ENCODE measurements at places on chromosomes 2 and 18.

GRCh38 chr2:195356026-195356425 is 301.0 kb upstream of the SLC39A10 start:
- DNase-seq = no peak

DNA sequence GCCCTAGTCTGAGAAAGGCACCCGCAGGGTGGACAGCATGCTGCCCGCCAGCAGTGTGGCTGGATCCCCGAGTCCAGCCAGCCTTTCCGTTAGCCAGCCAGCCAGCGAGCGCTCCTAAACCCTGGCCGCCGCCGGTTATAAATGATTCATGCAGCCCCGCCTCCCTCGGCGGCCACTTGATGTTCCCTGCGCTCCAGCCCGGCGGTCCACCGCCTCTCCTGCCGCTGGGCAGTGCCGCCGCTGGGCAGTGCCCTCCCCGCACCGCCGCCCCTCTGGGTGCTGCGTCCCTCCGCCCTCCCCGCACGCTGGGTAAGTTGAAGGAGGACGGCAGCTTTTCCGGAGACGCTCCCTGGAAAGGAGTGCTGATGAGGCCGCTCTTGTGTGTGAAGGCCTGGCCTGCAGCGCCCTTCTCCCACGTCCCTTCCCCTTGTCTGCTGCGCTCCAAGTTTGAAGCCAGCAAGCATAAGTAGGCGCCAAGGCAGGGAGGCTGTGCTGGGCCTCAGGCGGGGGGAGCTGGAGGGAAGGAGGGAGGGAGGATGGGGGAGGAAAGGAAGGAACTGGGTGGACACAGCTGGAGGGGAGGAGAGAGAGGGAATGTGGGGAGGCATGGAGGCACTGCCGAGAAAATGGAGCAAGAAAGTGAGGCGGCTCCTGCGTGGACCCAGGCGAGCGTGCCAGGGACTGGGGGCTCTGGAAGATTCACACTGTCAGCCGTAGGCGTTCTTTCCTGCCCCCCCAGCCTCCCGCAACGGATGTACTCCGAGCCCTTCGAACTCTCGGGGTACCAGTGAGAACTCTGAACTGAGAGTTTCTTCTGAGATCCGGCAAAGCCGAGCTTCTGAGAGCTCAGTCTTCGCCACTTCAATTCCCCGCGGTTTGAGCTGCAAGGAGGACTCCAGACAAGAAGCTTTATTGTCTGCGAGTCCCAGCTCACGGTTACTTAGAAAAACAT is 131.9 kb downstream of the GLI2 start:
- peak; percentile 88 for DNase-seq

GRCh38 chr18:388200-388599 is 112.3 kb downstream of the COLEC12 start:
- DNase-seq = no peak

- DNase-seq = no peak
Observed at GRCh38 chr18:68642003-68642402, 72.9 kb downstream of the TMX3 start.

DNA sequence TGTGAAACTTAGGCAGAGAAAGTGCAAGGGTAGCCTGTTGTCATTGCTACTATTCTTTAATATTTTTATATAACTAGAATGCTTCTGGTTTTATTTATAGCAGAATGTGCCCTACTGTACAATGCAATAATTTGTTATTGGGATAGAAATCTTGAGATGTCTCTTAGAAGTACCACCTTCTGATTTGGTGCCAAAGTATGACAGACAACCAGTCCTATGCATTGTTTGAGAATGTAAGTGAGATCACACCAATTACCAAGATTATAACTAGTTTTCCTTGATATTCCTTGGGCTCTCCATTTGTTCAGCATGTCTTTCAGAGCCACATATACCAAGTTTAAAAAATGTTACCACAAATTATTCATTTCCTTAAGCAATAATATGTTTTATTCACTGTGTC is 399.7 kb downstream of the CPS1 start:
- DNase-seq = no peak
